Left ventricle myocardium inferior (tissue), 1 donor: ENCODE measurements at places on chromosomes 2 and 18.
A peak's percentile ranks its signal among the peaks of the same experiment; 100 is the strongest.

DNA sequence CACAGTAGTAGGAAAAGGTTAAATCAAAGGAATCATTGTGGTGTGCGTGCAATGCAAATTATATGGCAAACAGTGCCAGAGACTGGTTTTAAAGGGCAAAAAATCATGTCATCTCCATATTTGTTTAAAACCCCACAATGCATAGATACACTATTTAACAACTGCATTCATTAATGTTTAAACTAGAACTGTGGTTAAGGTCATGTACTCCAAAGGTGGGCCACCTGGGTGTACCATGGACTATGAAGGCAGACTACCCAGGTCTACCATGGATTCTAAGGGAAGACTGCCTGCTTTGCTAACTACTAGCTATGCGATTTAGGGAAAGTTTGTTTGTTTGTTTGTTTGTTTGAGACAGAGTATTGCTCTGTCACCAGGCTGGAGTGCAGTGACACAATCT, 356.3 kb downstream of the ZEB2 start:
- no peak for DNase-seq

DNA sequence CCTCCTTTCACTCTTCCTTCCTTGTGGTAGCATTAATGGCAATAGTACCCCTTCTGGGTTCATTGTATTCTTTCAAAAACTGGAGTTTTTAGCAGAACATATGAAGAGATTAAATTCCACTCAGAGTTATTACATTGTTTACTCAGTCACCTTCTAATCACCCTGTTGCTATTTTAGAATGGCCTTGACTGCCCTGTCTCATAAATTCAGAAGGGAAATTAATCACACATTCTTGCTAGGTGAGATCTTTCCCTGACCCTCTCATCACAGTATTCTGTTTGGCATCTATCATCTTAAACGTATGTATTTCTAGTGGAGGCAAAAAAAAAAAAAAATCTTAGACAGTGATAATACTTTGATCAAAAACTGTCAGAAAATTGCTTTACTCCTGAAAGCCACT, 760.4 kb downstream of the ADCYAP1 start:
- DNase-seq: no peak

GRCh38 chr2:158457092-158457825, 507 bp downstream of the PKP4 start:
- peak; percentile 70 for DNase-seq

- DNase-seq: no peak
These were observed 66.4 kb downstream of the UBE2E3 start for GRCh38 chr2:181046833-181047232.

GRCh38 chr18:12783524-12783923, 80.7 kb downstream of the PSMG2 start:
- DNase-seq: no peak

- DNase-seq: no peak
These were observed 1.6 kb downstream of the ZNF516 start for GRCh38 chr18:76493213-76494161.

DNA sequence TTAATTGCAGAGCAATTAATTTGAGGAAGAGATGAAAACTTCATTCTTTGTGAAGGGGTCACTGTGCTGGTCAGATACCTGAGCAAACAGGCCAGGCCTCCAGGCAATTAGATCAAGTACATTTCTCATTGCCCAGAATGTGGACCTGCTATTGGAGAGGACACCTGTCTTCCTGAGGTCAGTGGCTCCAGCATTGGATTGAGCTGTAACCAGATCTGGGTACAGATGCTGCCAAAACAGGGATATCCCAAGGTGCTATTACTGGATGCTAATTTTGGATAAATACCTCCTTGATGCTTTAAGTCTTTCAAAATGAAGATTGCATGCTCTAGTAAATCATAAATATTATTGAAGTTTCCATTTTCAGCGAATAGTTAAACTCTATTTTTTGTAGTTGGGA, 131.5 kb downstream of the FAM161A start:
- DNase-seq: no peak

- DNase-seq: peak; percentile 46
These were observed 1029.1 kb upstream of the KLHL29 start for GRCh38 chr2:22355816-22356433.

DNA sequence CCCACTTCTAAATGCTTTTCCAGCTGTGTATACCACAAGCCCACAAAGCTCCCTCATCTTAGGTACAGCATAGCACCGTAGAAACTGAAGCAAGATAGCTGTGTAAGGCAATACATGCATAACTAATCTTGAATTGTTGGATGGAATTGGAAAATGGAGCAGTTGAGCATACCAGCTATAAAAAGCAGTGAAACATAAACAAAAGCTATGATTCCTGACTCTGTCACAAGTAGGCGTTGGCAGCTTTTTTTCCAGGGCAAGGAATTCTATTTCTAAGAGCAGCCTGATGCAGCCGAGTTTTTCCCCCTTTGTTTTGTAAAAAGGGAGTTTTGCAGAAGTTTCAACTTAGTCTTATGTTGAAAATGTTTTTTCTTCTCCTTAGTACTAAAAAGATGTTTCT, 32.4 kb downstream of the MOGAT1 start:
- DNase-seq: no peak

DNA sequence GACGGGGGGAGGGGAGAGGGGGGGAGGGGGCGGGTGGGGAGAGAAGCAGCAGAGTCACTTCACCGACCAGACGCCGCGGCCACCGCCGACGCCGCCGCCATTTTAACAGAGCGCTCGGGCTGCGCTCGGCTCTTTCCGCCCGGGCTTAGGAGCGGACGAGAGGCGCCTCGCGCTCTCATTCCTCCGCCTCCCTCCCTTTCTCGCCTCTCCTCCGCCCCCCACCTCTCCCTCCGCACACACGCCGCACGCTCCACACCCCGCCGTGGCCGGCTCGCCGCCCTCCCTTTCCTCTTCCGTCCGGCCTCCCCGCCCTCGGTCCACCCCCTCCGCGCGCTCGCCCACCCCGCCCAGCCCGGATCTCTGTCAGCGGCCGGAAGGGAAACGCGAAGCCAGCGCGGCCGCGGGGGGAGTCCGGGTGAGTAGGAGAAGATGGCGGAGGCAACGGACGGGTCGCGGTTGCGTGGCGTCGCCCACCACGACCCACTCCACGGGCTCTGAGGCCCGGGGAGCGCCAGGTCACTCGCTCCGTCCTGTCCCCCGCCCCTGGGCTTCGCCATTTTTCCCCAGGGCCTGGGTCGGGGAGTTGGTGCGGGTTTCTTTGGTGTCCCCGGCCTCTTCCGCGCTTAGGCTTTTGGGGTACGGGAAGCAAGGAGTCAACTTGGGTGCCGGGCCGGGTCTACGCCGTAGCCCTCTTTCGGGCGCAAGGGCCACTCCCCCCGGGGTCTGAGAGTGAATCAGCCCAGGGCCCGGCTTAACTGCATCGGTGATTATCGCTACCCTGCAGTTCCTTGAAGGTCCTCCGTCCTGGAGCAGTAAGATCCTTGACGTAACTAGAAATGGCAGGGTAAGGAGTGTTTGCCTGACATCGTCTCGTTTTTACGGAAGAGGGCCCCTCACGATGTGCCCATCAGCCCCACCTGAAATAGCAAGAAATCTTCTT, at the start of gene USP34:
Gene USP34 (minus strand): TSS at position 123 of the 940 bp plus-strand sequence. CDS start 395 bp downstream, outside the sequence.
- peak; percentile 96 for DNase-seq

DNA sequence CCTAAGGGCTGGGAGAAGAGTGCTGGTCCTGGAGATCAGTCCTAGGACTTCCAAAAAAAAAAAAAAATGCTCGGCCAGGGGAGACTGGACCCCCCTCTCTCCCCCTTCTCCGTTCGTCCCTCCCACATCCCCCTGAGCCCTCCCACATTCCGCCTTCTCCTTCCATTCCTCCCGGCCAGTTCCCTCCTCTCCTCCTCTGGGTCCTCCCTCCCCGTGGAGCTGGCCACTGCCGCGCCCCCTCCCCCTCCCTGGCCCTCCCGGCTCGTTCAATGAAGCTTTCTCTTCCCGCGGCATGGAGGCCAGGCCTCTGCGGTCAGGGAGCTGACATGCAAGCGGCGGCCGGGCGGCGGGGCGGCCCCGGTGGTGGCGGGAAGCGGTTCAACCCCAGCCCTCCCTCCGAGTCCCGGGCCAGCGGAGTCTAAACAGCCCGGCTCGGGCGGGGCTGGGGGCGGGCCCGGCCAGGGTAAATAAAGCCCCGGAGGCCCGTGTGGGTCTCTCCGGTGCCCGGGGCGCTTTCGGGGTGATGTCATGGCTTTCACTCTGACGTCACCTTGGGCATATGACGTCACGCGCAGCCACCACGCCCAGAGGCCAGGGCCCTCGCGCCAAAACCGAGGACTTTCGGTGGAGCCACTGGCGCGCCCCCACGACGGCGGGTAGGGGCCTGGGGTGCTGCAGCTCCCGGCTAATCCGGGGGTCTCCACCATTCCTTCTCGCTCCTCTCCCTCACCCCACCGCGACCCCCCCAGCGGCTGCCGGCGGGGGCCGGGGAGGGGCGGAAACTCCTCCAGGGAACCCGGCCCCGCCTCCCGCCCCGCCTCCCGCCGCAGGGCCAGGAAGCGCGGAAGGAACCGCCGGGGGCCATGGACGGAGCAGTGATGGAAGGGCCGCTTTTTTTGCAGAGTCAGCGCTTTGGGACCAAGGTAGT, at the start of the genes DOK1 and LOXL3:
Gene DOK1 (plus strand): TSS at position 829 of the 928 bp plus-strand sequence. CDS start 35 bp downstream, at position 864.
Gene LOXL3 (minus strand): TSS at position 51 of the 928 bp plus-strand sequence. CDS start 1,308 bp downstream, outside the sequence.
- DNase-seq: peak; percentile 91

GRCh38 chr2:88608184-88608583, 19.1 kb downstream of the EIF2AK3 start:
- DNase-seq: no peak

GRCh38 chr2:53629501-53629900, 138.1 kb upstream of the CHAC2 start:
- no peak for DNase-seq

DNA sequence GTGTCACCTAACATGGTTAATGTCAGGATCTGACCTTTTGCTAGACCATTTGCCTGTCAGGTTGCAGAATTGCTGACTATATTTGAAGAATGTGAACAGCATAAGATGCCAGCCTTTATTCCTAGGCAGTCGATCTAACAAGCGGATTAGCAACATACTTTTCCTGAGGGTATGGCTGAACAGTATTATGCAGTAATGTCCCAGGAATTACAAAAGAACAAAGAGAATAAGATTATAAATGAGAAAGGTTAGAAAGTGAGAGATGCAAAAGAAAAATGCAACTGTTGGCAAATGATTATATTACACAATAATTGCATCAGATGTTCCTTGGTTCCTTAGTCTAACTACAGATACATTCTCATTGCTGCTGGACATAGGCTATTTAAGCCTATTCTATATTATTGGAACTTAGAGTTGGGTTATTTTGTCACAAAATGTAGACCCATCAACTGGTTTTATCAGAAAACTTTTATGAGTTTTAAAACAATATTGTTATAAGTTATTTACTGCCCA, 647.1 kb upstream of the CRIM1 start:
- no peak for DNase-seq

DNA sequence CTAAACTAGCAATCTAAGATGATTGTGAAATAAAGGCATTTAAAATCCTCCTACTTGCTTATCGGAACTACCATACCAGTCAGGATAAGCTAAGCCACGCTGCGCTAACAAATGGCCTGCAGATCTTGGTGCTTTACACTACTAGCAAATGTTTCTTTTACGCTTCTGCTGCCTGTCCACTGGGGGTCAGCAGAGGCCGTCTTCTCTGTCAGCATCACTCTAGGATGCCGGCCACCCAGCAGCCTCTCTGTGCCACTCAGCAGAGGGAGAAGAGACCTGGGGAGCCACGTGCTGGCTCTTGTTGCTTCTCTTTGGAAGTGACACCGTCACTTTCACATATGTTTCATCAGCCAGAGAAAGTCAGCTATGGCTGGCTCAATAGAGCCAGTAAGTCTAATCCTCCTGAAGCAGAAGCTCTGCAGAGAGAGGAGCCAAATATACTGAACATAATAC, 36.6 kb downstream of the COPS8 start:
- DNase-seq: peak; percentile 57

- peak; percentile 50 for DNase-seq
These were observed 60.3 kb downstream of the STEAP3 start for GRCh38 chr2:119283873-119284331.

DNA sequence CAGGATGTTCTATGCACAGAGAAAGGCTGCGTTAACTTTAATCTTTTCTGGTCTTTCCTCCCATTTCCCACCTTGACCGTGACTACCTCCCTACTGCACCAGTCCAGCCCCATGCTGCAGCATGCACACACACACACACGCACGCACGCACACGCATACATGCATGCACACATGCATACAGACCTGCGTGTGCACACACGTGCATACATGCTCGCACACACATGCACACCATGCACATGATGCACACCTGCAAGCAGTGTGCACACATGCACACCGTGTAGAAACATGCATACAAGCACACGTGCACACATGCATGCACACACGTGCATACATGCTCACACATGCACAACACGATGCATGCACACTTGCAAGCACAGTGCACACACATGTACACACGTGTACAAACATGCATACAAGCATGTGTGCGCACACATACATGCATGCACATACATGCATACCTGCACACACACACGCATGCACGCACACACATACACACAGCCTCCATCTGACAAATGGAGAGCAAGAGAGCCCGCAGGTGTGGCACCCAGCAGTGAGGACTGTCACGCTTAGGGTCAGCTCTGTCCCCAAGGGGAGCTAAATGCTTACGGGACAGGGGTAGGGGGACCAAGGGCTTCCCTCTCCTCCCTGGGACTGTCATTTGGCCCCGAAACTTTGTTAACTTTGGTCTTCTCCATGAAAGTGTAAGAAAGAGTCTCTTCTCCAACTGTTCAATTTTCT, 18.2 kb downstream of the SNORC start:
- no peak for DNase-seq

GRCh38 chr18:79899609-79900445, 51.6 kb downstream of the SLC66A2 start:
- DNase-seq: no peak
